ENCODE measurements at places on chromosomes 3 and 15.
A peak's percentile ranks its signal among the peaks of the same experiment; 100 is the strongest.

DNA sequence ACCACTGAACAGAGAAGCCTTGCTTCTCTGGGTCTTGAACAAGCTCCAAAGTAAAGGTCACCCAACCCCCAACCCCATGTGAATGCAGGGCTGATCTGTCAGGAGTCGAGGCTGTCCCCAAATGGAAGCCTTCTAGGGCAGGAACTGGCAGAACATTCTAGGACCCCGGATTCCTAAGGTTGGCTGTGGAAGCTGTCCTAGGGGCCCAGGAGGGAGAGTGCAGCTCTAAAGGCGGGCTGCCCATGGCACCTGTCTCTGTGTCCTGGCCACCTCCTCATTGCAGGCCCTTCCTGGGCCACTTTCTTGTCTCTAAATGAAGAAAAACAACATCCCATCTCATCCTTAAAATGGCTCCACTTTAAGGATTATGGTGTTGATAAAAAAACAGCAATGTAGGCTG lies 53.6 kb upstream of the SEC61A1 start:
- no peak for DNase-seq

DNA sequence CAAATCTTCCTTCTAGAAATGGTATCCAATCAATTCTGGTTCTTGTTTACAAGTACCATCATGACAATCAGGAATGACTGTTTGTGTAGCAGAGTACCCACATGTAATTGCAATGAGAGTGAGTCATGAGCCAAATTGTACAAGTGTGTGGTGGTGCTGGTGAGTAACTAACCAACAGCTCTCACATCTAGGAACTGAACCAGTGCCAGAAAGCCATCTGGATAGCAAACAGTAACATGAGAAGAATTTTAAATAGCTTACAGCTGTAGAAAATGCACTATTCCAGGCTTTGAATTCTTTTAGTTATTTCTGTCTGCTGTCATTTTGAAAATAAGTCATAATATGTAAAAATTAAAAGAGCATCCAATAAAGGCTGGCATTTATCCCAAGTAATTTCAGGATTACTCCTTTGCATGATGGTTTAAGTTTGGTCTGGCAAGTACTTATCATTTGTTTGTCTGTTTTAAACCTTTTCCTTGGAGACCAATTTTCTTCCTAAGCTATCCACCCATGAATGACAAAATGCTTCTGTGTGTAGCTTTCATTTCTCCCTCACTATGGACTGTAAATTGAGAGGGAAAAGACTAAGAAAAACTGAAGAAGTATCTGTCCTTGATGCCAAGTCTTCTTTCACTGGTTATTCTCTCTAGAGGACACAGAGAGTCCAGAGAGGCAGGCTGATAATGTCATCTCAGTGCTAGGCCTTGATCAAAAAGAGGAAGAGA lies 60.0 kb downstream of the PIK3CB start:
- no peak for DNase-seq

DNA sequence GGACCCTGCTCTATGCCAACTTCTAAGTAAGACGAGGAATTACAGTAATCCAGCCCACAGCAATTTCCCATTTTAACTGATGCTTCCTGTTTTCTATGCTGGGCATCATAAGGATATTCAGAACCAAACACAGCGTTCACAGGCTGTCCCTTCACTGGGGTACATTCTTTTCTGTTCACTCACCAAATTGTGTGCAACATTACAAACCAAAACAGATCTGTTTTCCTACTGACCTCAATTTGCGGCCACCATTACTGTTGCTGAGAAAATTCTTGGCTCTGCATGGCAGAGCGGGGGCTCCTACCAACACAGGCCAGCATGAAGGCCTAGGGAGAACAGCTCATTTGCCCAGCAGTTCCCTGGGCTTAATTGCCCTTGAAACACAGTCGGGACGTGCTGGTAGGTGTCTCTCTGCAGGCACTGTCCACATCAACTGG lies 76.5 kb downstream of the MYO1E start:
- peak; percentile 64 for DNase-seq

GRCh38 chr15:63236272-63236671 lies 41.1 kb upstream of the APH1B start:
- no peak for DNase-seq

DNA sequence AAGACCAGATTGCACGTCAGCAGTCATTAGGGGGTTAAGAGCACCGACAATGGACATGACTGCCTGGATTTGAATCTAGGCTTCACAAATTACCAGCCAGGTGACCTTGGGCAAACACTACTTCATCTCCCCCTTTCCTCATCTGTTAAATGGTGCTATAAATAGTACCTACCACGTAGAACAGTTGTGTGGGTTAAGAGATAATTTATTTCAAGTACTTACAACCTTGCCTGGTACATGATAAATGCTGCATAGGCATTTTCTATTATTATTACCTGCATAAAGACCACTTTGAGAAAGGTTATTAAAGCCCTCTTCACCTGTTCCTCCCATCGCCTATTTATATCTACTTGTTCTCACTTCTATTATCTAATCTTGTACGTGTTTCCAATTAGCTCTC lies 64.7 kb downstream of the BTD start:
- DNase-seq: no peak

GRCh38 chr15:29556380-29556779 lies 265.9 kb downstream of the TJP1 start:
- no peak for DNase-seq

- no peak for DNase-seq
Measured at GRCh38 chr3:4531478-4532025, 38.4 kb downstream of the ITPR1 start.

- DNase-seq: no peak
Measured at GRCh38 chr3:110731148-110731547, 340.5 kb upstream of the NECTIN3 start.

DNA sequence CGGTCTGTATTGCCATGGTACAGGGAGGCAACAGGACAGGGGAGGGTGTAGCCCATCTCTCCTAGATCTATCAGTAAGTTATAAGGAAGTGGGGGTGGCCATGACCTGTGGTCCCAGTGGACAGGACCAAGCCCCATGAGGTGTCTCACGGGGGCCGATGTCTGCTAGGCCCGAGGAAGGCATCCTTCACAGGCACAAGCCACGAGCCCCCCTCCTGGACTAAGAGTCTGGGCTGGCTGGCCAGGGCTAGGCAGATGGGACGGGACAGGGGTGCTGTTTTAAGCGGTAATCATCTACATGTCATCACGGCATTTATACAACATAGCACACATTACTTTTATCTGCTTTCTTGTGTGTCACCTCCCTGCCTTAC lies 2.6 kb upstream of the TBC1D2B start:
- DNase-seq: no peak

DNA sequence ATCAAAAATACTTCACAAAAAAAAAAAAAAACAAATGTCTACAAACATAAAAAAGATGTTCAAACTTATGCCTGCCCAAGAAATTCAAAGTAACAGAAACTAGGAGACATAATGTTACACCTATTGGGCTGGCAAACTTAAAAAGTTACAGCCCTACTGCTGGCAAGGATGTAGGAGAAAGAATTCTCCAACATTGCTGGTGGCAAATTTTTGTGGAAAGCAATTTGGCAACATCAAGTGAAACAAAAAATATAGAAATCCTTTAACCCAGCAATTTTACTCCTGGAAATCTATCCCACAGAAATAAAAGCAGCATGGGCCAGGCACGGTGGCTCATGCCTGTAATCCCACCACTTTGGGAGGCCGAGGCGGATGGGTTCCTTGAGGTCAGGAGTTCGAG lies 73.2 kb downstream of the STAG1 start:
- DNase-seq: no peak

DNA sequence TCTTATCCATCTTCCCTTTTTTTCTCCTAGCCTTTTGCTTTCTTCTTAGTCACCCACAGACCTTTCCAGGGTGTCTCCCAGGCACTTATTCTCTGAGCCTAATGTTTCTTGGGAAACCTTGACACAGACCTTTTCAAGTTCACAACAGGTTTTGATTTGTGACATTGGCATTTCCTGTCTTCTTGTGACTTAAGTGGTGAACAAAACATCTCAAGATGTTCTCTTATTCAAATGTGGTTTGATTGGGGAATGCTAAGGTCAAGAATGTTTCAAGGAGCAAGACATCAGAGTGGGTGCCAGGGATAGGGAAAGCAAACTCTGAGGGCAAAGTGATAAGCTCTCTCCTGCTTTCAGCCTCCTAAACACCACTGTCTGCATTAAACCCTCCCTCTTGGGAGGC lies 68.2 kb upstream of the GSK3B start:
- no peak for DNase-seq

GRCh38 chr15:56351353-56351752 lies 13.9 kb upstream of the TEX9 start:
- no peak for DNase-seq

- peak; percentile 96 for DNase-seq
Measured at GRCh38 chr15:67456677-67457529, 64.0 kb upstream of the C15orf61 start.

DNA sequence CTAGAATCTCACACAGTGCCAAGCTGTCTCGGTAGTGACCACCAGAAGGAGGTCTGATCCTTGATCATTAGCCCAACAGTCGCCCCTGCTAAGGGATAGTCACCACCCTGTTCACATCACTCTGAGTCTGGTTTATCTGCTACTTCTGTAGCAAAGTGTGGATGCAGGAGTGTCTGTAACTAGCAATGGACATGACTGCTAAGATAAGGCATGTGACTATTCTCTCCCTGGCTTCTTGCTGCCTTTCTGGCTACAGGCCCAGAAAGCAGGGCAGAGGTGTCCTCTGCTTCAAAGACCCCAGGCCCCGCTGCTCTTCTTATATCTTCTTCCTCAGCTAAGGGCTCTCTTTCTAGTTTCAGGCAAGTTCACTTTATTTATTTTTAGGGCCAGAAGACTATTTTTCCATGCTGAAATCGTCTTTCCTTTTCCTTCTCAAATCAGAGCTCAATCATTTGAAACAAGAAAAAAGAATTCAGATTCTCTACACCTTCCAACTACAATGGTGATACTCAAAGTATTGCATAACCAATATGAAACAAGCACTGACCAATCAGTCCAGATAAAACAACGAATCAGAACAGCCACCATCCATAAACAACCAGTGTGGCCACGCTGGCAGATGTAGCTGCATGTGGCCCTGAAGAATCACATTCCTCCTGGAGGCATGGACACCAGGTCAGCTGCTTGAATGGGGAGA lies 8.0 kb upstream of the KNG1 start:
- no peak for DNase-seq

GRCh38 chr15:91526424-91526823 lies 327.1 kb upstream of the SLCO3A1 start:
- no peak for DNase-seq

DNA sequence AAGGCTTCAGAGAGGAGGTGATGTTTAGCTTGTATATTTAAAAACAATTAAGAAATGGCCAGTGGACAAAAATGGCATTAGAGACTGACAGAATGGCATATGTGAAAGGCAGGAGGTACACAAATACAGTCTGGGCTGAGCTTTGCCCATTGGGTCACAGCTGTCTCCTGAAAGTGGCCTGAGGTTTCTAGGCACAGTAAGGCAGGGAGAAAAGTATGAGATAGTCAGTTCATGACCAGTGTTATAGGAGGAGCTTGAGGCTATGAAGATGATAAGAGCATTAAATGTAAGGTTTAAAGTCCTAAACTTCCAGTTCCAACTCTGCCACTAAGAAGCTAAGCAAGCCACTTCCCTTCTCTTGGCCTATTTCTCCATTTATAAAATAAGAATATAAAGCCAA lies 111.2 kb upstream of the SETMAR start:
- DNase-seq: no peak

- DNase-seq: no peak
Measured at GRCh38 chr3:146895026-146895749, 290.0 kb upstream of the PLSCR5 start.

DNA sequence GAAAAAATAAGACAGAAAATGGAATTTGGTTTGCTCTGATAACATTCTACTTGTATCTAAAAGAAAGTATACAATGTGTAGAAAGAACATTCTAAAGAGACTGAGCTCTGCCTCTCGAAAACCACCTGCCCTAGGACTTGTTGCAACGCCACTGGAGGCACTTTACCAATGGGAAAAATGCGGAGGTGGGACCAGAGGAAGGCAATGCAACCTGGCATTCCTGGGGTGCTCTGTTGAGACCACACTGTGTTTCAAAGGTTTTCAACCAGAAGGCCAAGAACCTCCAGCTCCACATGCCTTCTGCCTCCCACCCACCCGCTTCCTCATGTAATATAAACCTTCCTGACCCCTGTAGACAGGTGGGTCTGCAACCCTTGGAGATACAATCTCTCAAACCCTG lies 4.5 kb downstream of the PROK2 start:
- DNase-seq: no peak

GRCh38 chr15:73258271-73259108 lies 110.3 kb downstream of the HCN4 start:
- DNase-seq: no peak

- DNase-seq: no peak
Measured at GRCh38 chr15:42863572-42864239, 56.9 kb downstream of the TTBK2 start.

GRCh38 chr15:57486833-57487232 lies 104.9 kb upstream of the MYZAP start:
- DNase-seq: no peak

DNA sequence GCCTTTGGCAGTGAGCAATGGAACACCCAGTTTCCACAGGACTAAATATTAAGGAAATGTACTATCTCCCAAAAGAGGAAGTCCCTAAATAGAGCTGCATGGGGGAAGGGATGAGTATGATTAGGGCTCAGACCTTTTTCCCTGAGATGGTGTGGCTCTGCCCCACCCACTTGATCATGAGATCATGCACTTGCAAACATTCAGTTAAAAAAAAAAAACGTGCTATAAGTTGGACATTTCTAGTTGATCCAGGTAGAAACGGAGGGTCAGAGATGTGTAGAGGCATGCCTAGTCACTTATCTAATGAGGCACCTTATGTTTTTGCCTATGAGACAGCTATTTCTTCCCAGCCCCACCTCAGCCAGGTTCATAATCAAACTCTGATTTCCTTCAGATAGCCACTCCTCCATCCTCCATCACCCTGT lies 24.5 kb upstream of the SSR3 start:
- DNase-seq: peak; percentile 29

DNA sequence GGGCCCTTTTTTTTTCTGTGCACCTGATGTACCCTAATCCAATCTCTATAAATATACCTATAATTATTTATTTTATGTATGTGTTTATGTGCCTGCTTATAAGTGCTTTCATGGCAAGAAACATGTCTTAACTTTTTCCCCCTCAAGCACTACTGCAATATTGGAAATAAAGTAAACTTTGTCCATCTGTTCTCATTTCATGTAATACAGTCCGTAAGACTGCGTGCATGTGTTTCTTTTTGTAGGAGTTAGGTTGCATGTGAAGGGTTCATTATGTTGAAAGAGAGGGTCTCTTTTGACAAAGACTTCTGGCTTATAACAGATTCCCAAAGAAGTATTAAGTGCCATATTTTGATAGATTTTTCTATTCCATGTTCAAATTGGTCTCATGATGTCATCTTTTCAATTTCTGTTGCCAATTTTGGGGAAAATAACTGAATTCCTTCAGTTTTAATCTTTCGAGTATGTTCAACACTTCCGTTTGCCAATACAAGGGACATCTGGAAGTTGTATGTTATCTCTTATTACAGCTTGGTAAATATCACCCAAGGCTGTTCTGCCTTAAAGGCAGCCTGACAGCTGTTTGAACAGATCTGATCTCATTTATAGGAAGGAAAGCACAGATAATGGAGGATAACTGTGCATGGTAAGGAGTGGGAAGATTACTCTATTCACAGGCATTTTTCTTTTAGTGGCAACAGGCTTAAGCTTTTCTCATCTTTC lies 273.1 kb upstream of the SGO1 start:
- DNase-seq: no peak
